ENCODE measurements at places on chromosomes 7 and 10. TPM values are rescaled to one million over a fixed set of nuclear protein-coding genes. Genes with fewer than 3 reads are reported as not detected.

Gene CNTNAP2
- not detected for total RNA-seq

Gene DNAH11
- under 0.01 TPM for total RNA-seq

Gene CLDN4
- 0.19 TPM for total RNA-seq

Gene SPDYE8
- not detected for total RNA-seq

Gene TEX47
- total RNA-seq, result not detected

Gene AKR1C2
- total RNA-seq, result 10.0 TPM

Gene MSS51
- total RNA-seq, result 1.4 TPM

Gene TET1
- total RNA-seq, result 2.9 TPM

- peak; percentile 97 for DNase-seq
These were observed 10.8 kb downstream of the NEURL1 start for GRCh38 chr10:103504181-103504783.

- DNase-seq, result no peak
These were observed 15.4 kb upstream of the EIF5AL1 start for GRCh38 chr10:79496896-79497295.

- DNase-seq, result no peak
These were observed 58.7 kb downstream of the CLEC2L start for GRCh38 chr7:139582130-139582650.

DNA sequence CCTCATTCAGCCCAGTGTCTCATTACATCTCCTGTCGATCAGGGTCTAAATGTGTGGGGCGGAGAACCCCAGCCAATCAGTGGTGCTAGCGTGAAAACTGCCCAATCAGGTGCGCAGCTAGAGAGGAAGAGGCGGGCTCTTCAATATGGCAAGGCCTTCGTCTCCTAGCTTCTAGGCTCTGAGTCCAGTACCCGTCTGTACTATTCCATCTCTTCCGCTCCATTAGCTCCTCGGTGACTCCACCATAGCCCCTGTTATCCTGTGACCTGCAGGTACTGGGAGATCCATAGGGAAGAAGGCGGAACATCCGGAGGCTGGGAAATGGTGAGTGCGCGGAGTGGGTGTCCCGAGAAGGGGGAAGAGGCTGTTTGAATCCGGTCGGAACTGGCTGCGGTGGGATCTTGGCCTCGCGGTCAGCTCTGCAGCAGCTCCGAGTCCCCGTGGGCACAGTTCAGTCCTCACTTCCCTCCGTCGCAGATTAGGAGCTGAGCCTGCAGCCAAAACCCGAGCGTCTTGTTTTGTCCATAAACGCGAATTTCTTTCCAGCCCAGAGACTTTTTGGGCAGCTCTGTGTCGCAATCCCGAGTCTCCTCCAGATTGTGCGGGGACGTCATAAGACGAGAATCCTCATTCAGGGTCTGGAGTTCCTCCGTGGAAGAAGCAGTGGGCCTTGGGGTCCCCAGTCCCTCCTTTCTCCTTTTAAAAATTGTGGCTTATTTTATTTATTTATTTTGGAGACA, at the start of gene ZNF727:
Gene ZNF727 (plus strand): TSS at position 134 of the 740 bp plus-strand sequence. CDS start 188 bp downstream, at position 322.
- DNase-seq, result no peak

DNA sequence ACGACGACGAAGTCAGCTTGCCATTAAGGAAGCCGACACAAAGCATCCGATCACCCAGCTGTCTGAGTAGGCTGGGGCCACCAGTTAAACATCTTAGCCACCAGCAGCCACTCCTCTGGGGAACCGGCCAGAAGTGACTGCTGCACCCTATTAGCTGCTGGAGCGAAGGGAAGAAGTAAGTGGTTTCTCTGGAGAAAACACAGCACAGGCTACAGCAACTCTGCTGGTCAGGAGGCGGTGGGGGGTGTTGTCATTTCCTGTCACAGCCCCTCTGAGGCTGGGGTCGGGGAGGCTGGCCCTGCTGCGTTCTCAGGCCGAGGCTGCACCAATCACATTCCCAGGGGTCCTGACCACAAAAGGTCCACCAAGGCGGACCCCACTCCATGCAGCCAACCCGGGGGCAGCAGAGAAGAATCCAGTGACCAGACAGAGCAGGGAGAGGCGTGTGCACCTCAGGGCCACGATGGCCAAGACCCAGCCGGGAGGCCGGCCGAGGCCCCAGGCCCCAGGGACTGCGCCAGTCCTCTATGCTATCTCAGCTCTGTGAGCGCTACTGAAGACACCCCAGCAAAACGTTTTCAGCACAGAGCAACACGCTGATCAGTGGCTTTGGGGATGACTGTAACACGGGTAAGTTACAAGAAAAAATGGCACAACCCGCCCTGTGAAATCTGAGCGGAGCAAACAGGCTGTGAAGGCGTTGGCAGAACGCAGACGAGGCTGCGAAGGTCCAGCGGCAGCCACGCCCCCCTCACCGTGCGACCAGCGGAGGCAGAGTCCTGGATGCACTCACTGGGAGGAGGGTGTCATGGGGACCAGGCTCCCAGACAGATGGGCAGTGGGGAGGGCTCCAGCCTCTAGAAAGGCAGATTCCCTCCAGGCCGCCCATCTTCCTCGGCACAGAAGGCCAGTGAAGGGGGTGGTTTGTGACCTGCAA, 24.8 kb downstream of the STK32C start:
- DNase-seq, result no peak

GRCh38 chr10:90447831-90448230, 410.0 kb downstream of the HTR7 start:
- DNase-seq, result no peak

GRCh38 chr10:114042895-114043531, 653 bp upstream of the ADRB1 start:
- DNase-seq, result no peak

DNA sequence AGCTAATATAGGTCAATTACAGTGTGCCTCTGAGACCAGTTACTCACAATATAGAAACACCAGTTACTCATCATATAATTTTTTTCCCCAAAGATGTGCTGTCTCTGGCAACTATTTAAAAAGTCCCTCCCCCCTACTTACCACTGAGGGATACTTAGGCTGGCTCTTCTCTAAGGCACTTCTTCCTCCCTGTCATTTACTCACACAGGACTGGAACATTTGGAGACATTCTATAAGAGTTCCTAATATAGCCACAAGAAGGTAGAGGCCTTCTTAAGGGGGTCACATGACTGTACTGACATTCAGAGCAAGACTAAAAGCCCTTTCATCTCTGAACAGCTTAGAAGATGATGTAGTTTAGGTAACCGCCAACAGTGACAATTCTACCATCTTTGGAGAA, 44.4 kb upstream of the SLIT1 start:
- peak; percentile 52 for DNase-seq

DNA sequence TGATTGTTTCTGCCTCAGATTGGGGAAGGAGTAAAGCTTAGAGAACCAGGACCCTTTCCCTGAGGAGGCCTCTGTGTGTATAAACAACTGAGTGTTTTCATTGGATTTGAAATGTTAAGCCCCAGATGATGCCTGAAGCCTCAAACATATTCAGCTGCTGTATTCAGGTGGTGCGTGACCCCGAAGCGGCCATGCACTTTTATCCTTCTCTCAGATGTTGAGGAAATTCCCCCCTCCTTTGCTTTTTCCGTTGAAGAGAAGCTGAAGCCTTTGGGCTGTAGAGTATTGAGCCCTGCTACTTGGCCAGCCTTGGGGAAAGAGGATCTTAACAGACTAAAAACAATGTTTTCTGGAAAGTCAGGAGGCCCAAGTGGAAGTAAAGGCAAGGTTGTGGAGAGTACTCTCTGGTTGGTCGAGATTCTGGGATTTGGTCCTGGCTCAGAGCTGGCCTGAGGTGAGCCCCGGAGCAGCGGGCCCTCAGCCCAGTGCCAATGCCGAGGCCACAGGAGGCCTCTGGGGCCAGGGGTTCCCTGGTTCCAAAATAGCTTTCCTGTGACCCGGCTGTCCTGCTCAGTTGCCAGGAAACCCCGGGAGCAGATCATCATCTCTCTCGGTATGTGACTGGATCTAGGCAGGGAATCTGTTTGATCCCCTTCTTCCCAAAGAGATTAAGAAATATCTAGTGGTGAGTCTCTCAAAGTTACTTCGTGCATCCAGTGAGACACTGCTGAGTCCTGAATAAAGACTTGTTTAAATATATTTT, 22.5 kb downstream of the FKBP6 start:
- DNase-seq, result no peak

DNA sequence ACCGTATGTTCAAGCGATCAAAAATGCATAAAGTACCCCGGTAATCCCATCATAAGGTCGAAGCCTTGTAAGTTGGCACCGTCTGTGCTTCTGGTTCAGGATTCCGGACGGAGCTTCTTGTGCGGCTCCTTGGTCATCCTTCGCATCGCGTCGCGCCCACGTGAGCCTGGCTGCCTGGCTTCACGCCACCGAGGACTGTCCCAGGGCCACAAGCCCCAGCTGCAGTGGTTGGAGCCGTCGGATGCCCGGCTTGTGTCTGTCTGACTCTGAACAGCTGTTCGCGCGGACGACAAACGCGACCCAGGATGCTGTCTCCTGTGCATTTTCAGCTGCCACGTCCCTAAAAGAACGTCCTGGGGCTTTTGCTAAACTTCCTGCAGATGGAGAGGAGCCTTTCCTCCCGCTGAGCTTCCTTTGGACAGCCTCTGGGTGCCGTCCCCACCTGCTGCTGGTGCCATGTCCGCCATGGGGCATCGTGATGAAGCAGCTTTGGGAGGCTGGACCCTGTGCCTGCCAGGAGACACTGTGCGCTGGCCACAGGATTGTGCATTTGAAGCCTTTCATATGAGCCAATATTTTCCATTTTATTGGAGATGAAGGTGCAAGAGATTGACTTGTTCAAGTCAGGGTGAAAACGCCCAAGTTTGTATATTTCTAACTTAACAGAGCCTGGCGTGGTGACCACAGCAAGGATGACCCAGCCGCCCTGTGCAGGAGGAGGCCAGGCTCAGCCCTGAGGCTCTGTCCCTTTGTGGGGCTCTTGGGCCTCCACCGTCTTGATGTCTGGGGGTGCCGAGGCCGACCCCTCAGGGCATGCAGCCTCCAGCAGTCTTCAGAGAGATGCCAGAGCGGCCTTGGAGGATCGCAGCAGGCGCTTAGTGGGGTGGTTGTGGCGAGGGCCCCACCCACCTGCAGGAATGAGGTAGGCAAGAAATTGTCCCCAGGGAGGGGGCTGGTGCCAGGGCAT, 6.7 kb upstream of the JAKMIP3 start:
- no peak for DNase-seq
